ENCODE measurements at places on chromosomes 4 and X.

DNA sequence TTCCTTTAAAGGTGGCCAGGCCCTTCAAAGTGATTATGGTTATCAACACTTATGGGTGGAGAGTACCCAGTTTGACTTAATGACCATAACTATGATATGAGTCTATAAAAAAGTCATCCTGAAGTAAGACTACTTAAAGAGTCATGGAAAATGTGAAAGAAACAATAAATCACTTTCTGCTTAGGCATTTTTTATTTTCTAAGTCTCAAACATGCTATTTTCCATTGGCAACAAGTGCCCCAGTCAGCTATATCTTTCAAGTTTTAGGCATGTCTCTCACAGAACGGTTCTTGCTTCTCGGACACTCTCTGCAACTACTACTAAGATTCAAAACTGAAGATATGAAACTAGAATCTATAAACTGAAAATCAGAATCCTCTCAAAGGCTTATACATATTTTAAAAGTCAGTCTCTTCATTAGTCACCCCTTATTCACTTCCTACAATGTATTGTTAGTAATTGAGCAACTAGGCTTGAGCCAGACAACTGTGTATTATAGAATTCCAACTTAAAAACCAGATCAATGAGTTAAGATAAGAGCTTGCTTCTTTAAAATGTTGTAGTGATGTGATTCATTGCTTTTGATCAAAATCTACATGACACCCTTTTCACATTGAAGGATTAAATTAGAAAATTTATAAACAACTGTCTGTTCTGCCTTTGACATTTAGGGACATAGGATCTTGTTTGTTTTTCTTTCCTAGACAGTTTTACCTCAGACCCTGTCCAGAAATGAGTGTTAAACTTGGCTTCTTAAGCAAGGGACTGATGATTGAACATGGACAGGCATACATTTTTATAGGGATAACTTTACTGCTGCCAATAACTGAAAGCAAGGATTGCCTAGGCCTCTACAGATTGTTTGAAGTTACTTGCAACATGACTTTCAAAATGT lies 2.9 kb downstream of the ANTXR2 start:
- DNase-seq = no peak

- DNase-seq = no peak
Observed at GRCh38 chr4:60134099-60134498, 1066.0 kb upstream of the ADGRL3 start.

DNA sequence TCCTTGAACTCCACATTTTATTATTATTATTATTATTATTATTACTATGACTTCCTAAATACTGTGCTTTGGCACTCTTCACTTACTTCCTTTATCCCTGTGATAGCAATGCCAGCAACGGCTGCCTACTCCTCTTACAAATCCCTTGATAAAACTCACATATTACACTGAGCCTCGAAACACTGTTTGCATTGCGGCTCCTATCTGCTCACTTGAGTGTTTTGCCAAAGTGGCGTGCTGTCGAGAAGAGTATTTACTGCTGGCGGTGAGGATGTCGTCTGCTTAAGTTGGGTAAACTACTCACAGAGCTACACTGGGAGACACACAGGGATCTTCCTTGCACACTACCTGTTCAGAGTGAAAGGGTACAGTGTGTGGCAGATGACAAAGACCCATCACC lies 143.4 kb upstream of the VCX3A start:
- DNase-seq = no peak

- no peak for DNase-seq
Observed at GRCh38 chr4:7512428-7512827, 77.7 kb upstream of the PSAPL1 start.

- no peak for DNase-seq
Observed at GRCh38 chr4:1360423-1361283, 13.6 kb downstream of the UVSSA start.

DNA sequence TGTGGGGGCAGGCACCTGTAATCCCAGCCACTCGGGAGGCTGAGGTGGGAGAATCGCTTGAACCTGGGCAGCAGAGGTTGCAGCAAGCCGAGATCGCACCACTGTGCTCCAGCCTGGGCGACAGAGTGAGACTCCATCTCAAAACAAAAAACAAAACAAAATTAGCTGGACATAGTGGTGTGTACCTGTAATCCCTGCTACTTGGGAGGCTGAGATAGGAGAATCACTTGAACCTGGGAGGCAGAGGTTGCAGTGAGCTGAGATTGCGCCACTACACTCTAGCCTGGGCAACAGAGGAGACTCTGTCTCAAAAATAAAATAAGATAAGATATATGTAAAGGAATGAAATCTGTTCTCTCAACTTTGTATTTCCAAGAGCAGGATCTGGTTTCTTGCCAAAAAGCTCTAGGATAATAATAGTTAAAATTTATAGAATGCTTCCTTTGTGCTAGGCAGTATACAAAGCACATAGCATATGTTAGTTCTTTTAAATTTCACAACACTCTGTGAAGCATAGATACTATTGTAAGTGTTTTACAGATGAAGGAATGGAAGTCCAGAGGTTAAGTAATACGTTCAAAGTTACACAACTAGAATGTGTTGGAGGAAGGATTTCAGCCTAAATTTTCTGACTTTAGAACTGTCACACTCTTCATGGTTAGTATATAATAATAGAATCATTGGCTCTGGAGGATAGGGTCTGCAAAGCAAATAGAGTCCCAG lies 10.3 kb downstream of the MRPL1 start:
- DNase-seq = no peak

DNA sequence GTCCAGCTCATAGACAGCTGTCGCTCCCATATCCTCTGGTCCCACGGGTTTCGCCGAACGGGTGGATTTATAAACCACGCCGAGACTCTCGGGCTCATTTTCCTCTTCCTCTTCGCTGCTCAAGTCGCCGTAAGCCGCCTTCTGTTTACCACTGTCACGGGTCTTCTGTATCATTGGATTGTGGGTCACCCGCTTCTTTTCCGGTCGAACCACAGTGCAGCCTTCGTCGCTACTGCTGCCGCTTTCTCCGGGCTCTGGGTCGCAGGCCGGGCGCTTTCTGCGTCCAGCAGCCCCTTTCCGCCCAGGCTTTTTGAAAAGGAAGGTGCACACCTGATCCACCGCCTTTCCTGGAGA lies 311 bp downstream of the RNF113A start:
- DNase-seq = no peak

GRCh38 chr4:18180892-18181291 lies 159.3 kb upstream of the LCORL start:
- DNase-seq = no peak

GRCh38 chr4:69066945-69067344 lies 29.3 kb upstream of the UGT2B7 start:
- DNase-seq = no peak

- no peak for DNase-seq
Observed at GRCh38 chr4:6217716-6218381, 17.5 kb upstream of the JAKMIP1 start.

DNA sequence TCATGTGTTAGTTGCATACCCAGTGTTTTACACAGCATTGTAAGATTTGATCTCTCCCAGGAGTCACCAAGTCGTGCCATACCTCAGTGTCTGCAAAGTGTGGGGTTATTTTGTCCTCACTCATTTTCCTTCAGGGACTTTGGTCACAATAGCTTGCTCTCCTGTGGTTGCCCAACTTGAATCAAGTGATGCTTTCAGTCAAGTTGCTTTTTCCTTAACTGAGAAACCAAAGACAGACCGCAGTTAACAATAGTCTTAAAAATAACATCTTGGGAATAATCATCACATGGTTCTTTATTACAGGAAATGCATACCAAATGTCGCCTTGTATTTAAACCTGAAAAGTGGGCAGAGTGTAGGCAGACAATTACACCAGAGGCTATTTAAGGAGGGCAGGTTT lies 44.5 kb upstream of the NDP start:
- no peak for DNase-seq

- no peak for DNase-seq
Observed at GRCh38 chrX:29535212-29536162, 679.9 kb upstream of the MAGEB2 start.

GRCh38 chr4:165443276-165443675 lies 64.5 kb downstream of the CPE start:
- DNase-seq = no peak

GRCh38 chr4:73454920-73455319 lies 18.9 kb downstream of the AFP start:
- no peak for DNase-seq

GRCh38 chrX:105972690-105973386 lies 65.7 kb downstream of the SERPINA7 start:
- no peak for DNase-seq

- DNase-seq = no peak
Observed at GRCh38 chr4:46886711-46887110, 22.3 kb downstream of the COX7B2 start.

GRCh38 chr4:127084666-127085065 lies 548.1 kb upstream of the INTU start:
- DNase-seq = no peak

DNA sequence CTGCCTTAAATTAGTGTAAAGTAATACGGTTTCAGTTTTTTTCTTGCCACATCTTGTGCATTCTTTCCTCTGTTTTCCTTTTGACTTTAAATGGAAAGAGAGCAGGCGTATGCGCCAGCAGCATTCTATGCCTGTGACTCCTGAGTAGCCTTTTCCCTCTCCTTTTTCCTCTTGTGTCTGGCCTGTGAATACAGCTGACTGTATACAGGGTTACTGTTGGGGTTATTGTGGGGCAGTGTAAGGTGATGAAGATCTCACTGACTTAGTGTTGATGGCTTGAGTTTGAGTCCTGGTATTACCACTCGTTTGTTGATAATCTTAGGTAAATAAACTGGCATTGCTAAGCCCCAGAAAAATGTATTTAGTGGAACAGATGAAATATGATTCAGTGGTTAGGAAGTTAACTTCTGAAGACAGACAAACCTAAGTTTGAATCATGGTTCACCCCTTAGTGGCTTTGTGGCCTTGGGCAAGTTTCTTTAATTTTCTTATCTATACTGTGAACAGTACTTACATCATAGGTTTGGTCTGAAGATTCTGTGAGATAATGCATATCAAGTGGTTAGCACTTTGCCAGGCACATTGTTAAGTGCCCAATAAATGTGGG lies 105.1 kb downstream of the FNIP2 start:
- no peak for DNase-seq

DNA sequence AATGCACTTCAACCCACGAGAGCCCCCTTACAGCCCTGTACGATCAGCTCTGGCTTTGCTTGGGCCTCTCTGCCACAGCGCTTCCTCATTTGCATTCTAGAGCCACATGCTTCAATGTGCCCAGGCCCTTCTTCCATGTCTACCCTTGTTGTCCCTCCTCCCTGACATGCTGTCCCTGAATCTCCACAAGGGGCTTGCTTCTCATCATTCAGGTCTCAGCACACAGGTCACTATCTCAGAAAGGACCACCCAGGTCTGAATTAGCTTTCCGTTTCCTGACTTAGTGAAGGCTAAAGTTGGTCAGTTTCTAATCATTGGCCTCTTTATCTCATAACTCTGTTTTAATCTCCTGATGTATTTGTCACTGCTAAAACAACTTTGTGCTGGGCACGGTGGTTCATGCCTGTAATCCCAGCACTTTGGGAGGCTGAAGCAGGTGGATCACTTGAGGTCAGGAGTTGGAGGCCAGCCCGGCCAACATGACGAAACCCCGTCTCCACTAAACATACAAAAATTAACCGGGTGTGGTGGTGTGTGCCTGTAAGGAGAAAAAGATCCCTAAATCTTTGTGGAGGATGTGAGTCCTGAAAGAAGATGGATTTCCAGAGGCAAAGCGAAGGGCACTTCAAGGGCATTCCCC lies 17.9 kb upstream of the SLC34A2 start:
- no peak for DNase-seq

DNA sequence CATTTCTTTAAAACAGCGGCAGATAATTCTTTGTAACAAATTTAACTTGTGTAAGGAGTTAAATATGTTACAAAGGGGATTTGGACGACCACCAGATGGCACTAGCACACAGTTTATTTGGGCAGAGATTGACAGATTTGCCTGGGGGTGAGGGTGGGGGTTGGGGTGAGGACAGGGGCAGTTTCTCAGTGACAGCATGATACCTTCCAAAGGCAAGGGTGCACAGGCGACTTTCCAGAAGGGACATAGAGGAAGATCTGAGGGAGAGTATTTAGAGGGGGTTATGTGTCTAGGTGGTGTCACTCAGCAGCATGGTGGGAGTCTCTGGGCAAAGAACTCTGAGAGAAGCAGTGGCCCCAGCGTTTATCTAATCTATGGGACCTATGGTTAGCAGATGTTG lies 9.6 kb upstream of the TMA16 start:
- no peak for DNase-seq

Measured in mesothelial cell of epicardium (in vitro differentiated cells).